GM10248 (cell line): ENCODE measurements at places on chromosomes 6 and 20.

DNA sequence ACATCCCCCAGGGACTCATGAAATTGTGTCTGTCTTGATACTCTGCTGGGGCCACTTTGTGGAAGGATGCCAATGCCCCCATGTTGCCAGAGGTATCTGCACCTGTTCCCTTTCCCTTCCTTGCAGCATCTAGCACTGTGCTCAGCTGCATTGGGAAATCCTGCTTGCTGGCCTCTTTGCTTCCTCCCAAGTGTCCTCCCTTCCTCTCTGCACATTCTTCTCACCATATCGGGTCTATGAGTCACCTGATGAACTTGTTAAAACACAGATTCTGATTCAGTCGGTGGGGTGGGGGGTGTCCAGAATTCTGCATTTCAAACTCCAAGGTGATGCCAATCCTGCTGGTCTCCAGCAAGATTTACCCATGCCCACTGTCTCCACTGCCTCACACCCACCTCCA lies 467.8 kb downstream of the PTPRT start:
- no peak for DNase-seq

- DNase-seq: no peak
Measured at GRCh38 chr6:162596676-162597075, 130.9 kb downstream of the PRKN start.

DNA sequence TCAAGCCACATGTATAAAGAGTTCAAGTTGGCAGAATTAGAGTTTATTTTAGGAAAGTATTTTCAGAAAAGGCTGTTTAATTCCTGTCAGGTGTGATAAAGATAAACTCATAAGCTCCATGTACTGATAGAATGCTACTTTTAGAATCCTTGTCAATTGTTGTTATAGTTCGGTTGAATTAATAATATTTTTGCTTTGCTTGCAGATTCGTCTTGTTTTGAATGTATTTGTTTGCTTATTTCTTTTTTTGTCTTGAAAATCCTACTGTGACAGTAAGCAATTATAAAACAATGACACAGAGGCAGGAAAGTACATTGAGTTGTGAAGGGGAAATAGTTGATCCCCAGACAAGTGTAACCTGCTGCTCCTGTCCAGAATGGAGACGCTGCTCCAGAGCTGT lies 333.9 kb upstream of the PLCB4 start:
- no peak for DNase-seq

DNA sequence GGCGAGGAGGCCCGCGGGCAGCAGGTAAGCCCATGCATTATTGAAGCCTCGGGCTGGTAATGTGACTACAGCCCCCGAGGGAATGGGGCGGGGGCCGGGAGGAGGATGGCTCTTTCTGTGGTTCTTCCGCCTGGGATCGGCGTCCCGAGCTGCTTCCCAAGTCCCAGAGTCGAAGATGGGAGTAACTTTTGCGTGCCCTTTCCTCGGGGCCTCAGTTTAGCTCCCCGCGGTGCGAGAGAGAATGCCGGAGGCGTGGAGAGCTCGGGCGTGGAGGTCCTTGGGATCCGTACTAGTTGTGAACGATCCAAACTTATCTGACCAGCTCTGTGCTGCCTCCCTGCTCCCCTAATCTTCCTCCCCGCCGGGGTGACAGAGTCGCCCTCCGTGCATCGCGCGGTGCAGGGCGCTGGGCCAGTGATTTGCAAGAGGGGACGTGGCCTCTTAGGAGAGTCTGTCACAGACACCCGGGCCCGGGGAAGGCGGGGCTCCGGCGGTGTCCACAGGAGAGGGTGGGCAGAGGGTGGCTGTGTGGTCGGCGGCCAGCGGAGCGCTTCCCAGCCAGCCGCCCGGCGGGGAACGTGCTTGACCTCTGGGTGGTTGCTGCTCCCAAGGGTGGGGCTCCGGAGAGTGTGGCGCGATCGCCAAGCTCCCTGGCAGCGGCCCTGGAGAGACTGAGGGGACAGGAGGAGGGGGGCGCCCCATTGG lies 815 bp downstream of the UTRN start:
- DNase-seq: peak; percentile 51

GRCh38 chr6:53333439-53334408 lies 15.0 kb downstream of the ELOVL5 start:
- DNase-seq: no peak

DNA sequence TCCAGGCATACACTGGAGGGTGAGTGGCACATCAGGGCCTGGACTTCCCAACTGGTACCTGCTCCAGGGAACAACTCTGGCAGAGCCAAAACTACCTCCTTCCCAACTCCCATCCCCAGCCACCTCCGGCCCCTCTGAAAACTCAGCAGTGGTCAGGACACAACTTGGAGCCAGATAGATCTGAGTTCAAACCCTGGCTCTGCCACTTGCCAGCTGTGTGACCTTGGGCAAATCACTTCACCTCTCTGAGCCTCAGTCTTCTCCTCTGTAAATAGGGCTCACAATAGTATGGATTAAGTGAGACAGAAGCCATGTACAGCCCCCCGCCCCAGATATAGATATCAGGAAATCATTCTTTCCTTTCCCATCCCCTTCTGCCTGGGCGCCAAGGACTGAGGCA lies 10.7 kb downstream of the AHCY start:
- DNase-seq: no peak

GRCh38 chr6:44762496-44762895 lies 375.0 kb downstream of the CDC5L start:
- DNase-seq: no peak

- DNase-seq: no peak
Measured at GRCh38 chr20:19699180-19699971, 58.7 kb upstream of the RIN2 start.

DNA sequence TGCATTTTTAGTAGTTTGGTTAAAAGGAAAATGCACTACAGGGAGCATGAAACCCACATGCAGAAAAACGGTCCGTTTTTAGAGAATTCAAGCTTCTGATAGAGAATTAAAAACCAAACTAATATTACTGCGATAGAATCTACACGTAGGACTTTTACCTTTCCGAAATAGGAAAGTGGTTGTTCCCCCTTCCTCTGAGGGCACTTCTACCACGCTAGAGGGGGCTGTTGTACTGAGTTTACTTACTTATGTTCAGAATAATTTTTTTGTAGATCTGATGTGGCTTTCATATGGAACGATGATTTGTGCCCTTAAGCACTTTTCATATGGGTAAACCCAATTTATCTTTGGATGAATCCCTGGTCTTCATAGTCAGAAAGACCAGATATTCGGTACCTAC lies 264.3 kb upstream of the PLN start:
- peak; percentile 15 for DNase-seq

DNA sequence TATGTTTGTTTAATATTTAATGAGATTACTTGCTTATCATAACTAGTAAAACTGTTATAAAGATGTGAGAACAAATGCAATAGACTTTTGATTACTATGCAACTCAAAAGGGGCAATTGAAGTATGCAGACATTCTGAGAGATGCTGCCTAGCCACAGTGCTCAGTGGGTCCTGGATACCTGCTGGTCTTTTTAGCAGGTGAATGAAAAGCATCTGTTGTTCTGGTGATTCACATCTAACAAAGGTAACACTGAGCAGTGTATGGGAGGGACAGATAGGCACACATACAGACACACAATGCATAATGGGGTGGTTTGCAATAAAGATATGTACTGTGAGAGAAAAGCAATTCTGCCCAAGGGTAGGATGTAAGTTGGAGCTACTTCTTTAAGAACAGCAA lies 46.9 kb downstream of the OGFRL1 start:
- no peak for DNase-seq

DNA sequence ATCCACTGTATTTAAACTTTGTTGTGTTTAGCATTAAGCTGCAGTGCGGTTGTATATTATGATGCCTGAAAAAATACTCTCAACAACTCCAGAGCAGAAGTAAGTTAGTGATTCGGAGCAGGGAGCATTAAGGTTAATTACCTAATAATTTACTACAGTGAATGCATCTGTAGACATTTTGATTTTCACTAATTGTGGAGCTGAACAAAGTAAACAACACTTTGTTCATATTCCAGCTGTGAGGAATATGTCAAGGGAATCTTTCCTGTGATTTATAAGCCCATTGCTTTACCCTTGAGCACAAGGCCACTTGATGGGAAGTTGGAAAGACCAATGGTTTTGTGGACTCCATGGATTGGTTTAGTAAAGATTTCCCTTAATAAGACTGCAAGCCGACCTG lies 77.1 kb downstream of the CBLN4 start:
- no peak for DNase-seq

DNA sequence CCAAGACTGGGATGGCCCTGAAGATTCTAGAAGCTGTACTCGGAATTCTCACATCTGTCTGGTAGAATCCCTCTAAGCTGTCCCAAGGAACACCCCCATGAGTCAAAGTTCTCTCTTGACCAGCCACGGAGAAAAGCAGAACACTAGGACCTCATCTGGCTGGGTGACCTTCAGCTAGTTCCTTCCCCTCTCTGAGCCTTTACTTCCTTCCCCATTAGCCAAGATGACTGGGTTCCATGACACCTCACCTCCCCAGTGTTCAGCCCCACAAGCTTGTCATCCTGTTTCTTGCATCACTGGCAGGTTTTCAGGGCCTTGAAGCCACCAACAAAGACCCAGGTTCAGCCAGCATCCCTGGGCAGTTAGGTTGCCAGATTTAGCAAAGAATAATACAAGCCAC lies 47.8 kb downstream of the MAFB start:
- DNase-seq: no peak

DNA sequence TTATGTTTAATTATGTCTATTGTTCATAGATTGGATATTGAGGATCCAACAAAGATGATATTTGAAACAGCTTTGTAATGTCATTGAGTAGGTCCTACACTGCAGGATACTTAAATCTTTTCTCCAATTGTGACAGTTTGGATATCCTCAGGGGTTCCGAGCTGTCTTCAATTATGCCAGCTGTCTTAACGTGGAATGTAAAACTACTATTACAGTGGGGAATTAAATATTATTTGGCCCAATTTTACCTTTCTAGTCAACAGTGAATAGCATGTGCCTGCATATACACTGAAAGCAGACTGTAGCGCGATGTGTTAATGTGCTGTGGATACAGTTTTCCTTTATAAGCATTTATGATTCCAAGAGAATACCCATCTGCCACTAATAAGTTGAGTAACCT lies 156.9 kb downstream of the GRIK2 start:
- no peak for DNase-seq

DNA sequence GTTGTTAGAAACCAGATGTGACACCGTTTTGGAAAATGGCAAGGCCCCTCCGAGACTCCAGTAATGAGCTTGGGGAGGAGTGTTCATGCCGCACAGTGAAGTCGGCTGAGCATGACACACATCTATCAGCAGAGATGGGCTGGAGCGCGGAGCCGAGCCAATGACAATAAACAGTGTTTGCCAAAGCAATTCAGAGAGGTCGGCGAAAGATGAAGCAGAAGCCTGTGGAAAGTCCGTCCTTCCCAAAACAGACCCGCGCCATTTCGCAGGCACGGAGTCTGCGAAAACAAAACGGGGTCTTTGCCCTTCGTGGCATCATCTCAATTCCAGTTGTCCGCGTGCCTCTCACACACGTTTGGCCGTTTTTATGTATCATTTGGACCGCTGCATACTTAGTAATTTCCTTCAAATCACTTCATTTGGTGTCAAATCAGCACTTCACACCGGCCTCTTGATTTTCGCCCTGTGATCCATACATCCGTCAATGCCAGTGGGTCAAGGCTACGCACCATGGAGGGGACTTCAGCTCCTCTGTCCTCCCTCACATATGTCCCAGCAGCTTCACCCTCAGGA lies 71.3 kb downstream of the SULF2 start:
- no peak for DNase-seq

DNA sequence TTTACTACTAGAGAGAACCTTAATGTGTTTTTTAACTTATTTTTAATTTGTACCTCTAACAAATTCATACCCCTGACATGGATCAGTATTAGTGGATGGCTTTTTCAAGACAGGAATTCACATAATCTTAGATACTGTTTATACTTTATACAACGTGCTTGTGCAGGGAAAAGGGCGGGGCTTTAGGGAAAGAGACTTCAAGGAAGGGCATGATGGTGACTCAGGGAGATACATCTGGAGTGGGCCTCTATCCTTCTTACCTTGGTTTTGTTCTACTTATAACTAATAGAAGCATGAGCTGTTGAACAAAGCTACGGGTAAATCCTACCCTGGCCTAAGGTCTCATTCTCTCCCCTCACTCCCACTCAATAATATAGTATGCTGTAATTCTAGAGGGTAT lies 160.8 kb downstream of the C6orf58 start:
- no peak for DNase-seq

GRCh38 chr6:30821862-30822784 lies 62.2 kb upstream of the DDR1 start:
- DNase-seq: peak; percentile 53

- no peak for DNase-seq
Measured at GRCh38 chr20:11045412-11046175, 371.8 kb upstream of the JAG1 start.

DNA sequence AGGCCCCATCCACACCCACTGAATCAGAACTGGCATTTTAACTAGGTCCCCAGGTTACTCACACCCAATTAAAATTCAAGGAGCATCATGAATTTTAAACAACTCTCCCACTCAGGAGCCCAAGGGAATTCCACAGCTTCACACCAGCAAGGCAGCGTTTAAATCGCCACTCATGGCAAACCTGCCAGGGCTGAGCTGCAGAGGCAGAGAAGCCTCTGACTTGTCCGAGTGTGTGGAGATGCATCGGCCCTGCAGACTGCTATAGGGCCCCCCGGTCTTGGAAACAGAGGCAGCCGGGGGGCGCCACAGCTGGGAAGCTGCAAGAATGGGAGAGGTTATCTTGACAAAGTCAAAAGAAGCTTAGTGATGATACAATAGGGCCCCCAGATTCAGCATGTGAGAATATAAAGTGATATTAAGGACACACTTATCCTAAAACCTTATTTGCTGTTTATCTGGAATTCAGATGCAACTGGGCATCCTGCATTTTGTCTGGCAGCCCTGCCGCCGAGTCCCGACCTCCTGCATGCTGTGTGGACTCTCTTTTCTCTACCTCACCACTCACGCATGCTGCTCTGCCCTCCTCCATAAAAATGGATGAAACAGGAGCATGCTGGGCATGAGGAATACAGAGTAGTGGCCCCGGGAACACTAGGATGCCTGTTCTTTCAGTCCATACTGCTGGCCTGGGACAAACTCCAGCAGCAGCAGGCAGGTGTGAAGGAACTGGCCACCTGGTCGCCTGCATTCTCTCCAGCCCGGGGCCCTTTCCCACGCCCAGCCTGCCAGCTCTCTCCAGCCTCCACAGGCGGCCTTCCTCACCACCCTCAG lies 126.1 kb downstream of the PXDC1 start:
- no peak for DNase-seq
